Activated CD4-positive, alpha-beta T cell treated with anti-CD3 and anti-CD28 coated beads, Interleukin-2, amount 50 U/mL, for 24 hours (primary cell): ENCODE measurements at places on chromosomes 12 and 14.

- DNase-seq: no peak
Measured at GRCh38 chr12:2959505-2960389, 550 bp downstream of the TEAD4 start.

GRCh38 chr14:59547310-59547709 is 29.3 kb downstream of the CCDC175 start:
- no peak for DNase-seq

DNA sequence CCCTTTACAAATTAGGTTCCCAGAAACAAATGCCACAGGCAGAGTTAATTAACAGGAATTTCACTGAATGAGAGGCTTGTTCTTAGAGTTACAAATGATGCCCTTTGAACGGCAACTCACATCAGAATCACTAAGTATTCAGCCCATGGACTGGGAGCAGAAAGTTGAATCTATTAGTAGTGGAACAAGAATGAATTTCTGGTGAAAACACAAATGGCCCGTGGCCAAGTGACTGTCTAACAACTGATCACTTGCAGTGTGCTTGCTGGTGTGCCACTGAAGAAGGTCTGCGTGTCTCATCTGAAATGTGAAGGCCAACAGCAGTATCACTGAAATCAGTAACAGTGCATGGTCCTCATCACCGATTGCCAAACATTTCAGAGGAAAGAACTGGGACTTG is 893.4 kb upstream of the TMEM132C start:
- no peak for DNase-seq

- no peak for DNase-seq
Measured at GRCh38 chr12:132881818-132882217, 5.6 kb downstream of the CHFR start.

GRCh38 chr12:104276273-104277131 is 27.0 kb upstream of the EID3 start:
- DNase-seq: no peak

GRCh38 chr14:55671641-55672040 is 91.6 kb downstream of the KTN1 start:
- DNase-seq: no peak

DNA sequence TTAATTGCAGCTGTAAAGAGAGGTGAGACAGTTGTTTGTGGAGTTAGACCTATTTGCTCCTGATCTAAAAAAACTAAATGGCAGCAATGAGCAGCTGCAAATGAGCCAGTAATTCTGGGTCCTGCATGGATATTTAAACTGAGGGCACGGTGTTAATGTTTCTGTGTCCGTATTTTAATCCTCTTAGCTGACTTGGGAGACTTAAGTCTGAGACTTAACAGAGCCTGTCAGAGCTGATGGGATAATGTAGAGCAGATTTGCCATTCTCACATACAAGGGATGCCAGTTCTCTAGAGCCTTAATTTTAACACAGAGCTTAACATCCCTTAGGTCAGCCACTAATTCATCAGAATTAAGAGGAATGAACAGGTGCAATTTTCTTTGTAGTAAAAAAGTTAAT is 178.6 kb upstream of the PDE3A start:
- DNase-seq: no peak

DNA sequence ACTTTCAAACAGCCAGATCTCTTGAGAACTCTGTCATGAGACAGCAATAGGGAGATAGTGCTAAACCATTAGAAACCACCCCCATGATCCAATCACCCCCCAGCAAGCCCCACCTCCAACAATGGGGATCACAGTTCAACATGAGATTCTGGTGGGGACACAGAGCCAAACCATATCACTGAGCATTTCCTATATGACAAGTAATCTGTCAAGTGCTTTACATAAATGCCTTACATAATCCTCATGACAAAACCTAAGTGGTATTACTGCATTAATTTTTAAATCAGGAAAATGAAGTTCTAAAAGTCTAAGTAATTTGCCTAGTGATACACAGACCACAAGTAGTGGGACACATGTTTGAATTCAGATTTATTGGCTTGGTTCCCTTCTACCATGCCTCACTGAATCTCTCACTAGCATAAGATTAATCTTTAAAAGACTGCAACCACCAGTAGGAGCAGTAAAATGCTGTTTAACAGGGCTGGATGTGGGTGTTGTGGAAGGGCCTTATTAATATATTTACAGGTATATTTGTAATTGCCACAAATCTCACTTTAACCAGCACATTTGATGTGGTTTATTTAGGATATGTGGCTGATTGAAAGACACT is 323.1 kb upstream of the FBXO33 start:
- no peak for DNase-seq

DNA sequence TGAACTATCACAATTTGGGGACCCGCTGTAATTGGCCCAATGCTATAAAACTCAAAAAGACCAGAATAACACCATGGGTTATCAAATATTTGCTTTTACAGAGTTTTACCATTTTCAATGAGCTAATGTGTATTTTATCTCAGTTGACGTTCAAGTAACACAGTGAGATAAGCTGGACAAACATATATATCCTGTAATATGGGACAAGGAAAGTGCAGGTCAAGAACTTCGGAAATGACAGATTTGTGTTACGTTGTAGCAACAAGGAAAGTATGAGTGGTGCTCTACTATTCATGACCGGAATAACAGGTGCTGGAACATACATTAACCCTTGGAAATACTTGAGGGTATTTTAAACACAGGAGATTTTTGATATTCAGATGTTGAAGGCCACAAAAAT is 566.4 kb upstream of the FLRT2 start:
- DNase-seq: no peak
